ENCODE measurements at places on chromosomes 5 and 9. TPM values are rescaled to one million over a fixed set of nuclear protein-coding genes. Genes with fewer than 3 reads are reported as not detected.

Gene RNF208
- total RNA-seq = not detected

Gene C9orf153
- total RNA-seq = not detected

Gene NTRK2
- total RNA-seq = not detected

Gene GLRA1
- not detected for total RNA-seq

Gene PCDHA4
- not detected for total RNA-seq

Gene PCDHGB1
- total RNA-seq = 1.3 TPM

Gene GKAP1
- total RNA-seq = 0.86 TPM

Gene SAXO1
- total RNA-seq = not detected

Gene RASEF
- 0.92 TPM for total RNA-seq

Gene PCDHGB6
- not detected for total RNA-seq

Gene TAF11L13
- total RNA-seq = not detected

Gene PANK3
- total RNA-seq = 38.7 TPM

Gene PCDHGA4
- total RNA-seq = 0.23 TPM

Gene CD14
- 2.6 TPM for total RNA-seq

Gene KCNMB1
- total RNA-seq = 0.43 TPM
